ENCODE measurements at places on chromosomes 2 and 18.

DNA sequence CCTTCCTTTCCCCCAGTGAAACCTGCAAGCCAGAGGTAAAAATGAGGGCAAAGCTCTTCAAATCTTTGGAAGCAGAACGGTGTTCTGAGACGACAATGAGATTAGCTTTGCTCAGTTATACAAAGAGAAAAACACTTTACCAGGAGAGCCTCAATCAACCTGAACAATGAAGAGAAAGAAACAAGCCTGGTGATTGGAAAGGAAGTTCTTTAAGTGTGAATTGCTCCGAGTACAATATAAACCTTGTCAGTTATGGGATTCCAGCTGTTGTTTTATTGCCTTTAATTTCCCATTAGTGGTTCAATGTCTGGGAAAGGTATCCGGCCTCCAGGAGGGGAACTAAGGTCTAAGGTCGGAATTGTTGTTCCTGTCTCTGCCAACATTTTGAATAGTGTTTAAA, 901.6 kb downstream of the EPHA4 start:
- no peak for DNase-seq

GRCh38 chr2:100416935-100417710, at the start of gene CHST10:
TSS of gene CHST10 (minus strand) at chr2:100417668. CDS start at chr2:100406675, 10,993 bp downstream.
- peak; percentile 46 for DNase-seq

- no peak for DNase-seq
Measured at GRCh38 chr18:45662468-45662867, 47.2 kb downstream of the SLC14A2 start.

GRCh38 chr2:196314780-196315179, 143.4 kb upstream of the STK17B start:
- no peak for DNase-seq

DNA sequence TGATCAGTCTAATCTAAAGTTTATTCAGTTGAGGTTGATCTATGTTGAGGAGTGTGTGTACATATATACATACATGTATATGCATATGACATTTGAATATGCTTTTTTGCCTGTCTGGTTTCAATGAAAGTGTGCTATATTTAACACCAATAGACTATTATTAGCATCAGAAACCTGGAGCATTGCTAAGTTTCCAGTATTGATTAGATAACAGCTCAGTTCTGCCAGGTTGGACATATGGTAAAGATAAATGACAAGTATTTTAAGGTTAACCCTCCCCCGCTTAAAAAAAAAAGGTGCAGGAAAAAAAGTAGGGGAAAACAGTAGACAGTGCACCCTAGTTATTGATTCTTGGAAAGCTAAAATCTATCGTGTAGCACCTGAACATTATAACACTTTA, 19.4 kb downstream of the CREB1 start:
- DNase-seq: no peak

DNA sequence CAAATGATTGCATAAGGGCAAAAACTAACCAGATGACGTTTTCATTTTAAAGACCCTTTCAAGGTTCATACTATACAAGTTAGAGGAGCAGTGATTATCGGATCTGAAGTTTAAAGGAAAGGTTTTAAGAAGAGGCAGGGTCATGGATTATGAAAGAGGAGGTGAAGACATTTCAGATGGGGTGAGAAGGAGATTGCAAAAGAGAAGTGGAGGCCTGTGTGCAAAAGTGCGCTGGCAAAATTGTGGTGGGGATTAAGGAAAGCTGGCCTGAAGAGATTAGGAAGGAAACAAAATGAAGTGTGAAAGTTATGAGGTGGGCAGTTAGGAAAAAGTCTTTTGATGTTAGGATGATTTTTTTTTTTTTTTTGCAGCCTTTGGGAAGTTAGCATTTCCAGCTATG, 935.7 kb upstream of the FAM98A start:
- no peak for DNase-seq

GRCh38 chr2:77428946-77429345, 93.2 kb downstream of the LRRTM4 start:
- no peak for DNase-seq

DNA sequence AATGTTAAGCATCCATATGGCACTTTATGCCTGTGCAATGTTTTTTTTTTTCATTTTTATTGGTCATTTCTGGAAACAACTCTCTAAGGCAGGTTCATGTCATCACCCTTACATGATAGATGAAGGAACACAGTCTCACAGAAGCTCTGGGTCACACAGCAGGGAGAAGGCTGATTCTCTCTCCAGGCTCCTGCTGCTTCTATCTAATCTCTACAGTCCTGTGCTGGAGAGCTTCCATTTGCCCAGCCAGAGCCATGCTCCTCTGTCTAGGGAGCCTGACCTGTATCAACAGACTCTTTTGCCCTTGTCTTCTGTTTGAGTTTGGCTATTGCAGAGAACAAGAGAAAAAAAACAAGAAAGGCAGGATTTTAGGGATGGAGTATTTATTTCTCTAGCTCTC, 584.8 kb downstream of the MBD2 start:
- DNase-seq: no peak

DNA sequence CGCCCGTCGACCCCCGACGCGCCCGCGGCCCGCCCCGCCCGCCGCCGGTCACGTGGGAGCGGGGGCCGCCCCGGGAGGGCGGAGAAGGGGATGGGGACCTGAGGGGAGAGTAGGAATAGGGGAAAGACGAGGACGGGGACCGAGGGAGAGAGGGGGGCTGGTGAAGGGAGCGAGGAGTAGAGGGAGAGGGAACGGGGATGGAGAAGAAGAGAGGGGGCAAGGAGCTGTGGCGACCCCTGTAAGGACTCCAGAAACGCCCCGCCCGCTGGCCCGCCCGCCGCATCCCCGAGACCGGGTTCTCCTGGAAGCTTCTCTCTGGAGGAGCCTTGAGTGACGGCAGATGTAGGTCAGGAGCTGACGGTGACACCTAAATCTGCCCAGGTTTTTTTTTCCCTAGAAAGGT, 615 bp downstream of the ADNP2 start:
- peak; percentile 53 for DNase-seq

- no peak for DNase-seq
Measured at GRCh38 chr18:55893948-55894347, 306.0 kb upstream of the TCF4 start.

- no peak for DNase-seq
Measured at GRCh38 chr2:196257086-196257485, 85.7 kb upstream of the STK17B start.

DNA sequence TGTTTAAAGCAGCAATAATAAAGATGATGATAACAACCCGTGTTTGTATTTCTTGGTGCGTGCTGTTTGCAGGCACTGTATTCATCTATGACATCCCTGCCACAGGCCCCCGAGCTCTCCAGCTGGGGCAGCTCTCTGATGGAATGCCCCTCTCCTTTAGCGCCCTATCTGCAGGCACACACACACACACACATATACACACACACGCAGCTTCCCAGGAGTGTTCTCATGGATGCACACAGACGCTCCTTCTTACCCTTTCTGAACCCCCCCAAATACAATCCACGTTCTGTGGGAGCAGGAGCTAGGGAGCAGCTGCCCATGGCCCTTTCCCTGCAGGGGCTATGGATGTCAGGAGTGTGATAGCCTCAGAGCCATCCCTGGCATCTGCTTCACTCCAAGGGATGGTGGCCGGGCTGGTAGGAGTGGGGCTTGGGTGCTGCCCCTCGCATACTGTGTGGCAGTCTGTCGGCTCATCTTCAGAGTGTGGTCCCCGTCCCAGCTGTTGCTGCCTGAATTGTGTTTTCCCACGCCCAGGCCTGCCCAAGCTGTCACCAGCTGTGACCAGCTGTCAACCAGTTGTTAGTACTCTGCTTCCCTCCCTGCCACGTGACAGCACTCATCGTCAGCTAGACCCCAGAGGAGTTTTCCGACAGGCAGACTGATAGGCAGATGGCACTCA, 50.8 kb upstream of the MYCN start:
- DNase-seq: no peak

DNA sequence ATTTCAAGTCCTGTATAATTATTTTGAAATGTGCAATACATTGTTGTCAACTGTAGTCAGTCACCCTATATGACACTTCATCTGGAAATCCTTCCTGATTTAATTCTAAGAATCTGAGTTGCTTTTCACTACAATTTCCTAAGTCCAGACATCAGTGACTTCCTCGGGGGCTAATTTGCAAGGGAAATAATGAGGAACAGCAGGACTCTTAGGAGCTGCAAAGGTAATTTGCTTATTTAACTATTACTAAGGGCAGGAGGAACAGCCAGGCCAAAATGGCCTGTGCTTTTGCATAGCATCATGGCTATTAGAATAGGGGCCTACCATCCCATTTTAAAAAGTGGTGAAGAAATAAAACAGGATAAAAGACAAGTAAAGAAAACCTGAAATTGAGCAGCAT, 178.8 kb downstream of the MC4R start:
- no peak for DNase-seq

- DNase-seq: no peak
Measured at GRCh38 chr18:45894818-45895217, 69.3 kb downstream of the SIGLEC15 start.

DNA sequence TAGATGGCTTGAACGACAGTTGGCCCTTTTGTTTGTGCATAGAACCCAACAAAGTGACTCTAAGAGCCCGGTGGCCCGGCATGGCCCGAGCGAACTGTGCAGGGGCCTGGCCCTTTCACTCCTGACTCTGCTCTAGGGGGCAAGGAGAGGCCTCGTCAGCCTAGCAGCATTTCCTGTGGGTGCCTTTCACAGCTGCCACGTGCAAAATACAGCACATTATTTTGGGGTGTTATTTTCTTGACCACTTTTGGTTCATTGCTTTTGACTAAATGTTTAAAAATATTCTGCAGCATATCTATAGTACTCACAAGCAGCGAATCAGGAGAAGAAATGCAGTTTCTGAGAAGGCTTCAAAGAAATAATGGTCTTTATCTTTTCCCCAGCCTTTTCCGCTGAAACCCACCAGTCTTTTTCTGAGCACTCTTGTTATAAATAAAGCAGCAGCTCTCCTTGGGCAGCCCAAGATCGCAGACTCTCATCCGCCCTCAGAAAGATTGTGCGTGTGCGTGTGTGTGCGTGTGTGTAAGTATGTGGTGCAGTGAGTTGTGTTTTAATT, 31.3 kb downstream of the DGKD start:
- no peak for DNase-seq

- no peak for DNase-seq
Measured at GRCh38 chr2:189587780-189588179, 7.2 kb upstream of the SLC40A1 start.

DNA sequence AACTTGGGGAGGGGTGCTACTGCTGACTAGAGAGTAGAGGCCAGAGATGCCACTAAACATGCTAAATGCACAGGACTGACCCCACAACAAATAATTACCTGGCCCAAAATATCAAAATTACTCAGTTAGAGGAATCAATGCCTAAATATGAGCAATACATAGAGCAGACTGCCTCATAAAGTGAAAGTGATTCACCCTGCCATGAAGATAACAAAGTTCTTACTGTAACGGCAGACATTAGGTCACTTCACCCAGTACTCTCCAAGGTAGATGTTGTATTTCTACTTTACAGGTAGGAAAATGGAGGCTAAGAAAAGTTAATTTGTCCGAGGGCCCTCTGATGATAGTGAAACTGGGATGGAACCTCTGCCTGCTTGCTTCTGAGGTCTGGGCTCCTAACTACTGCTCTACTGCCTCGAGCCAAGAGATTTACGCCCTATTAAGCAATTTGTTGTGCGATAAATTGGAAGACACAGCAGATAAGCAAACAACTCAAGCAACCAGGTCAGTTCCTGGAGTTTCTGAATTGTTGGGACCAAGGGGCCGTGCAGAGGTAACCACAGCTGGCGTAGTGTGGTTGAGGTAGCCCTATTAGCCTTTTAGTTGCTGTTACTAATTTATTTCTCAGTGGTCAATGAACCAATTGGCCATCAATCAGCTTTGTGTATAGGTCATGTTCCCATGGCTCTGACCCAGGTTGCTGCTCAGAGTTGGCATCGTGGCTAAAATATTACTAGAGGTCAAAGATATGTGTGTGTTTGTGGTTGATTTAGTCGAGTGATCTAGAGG, 4.8 kb downstream of the DHRS9 start:
- no peak for DNase-seq

DNA sequence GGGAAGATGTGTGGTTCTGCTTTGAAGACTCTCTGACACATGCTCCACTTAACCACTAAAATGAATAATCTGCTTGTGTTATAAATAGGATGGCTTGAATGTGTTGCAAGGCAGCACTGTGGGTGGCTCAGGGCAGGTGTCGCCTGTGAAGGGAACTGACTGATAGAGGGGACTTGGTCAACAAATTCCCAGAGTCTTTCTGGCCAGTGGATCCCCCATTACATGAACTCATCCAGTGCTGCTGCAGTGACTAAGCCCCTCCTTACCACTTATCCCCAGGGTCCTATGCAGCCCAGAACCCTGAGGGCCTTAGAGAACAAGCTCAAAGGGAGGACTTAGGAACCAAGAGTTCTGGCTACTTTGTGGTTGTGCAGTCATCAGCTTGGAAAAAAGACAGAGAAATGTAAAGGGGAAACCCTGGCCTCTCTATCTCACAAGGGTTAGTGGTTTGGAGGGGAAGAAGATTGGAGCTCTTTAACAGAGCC, 226.2 kb upstream of the TNP1 start:
- no peak for DNase-seq

GRCh38 chr18:9696112-9696511, 12.0 kb upstream of the RAB31 start:
- no peak for DNase-seq

DNA sequence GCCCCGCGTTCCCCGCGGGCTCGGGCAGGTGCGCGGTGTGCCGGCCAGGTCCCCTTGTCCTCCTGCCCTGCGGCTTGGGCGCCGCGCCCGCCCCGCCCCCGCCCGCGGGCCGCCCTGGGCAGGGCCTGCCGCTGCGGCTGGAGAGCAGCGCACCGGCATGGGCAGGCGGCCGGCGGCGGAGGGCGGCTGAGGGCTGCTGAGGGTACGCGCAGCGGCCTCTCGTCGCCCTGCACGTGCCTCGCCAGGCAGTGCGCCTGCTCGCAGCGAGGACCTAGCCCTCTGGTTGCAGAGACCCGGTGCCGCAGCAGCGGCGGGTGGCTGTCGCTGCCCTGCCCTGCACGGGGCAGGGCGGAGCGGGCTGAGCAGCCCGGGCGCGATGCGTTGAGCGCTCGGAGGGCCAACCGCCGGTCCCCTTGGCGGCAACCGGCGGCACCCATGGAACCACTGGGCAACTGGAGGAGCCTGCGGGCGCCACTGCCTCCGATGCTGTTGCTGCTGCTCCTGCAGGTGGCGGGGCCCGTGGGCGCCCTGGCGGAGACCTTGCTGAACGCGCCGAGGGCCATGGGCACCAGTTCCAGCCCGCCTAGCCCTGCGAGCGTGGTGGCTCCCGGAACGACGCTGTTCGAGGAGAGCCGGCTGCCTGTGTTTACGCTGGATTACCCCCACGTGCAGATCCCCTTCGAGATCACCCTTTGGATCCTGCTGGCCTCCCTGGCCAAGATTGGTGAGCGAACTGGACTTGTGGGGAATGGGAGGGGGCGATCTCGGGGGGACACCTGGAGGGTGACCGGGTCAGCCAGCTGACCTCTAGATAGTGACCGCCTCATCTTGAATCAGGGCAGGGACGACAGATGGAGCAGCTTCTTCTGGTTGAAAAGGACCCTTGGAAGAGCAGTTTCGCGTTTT, at the start of gene SLC9A2:
Gene SLC9A2 (plus strand): TSS at position 140 of the 906 bp plus-strand sequence. CDS start 296 bp downstream, at position 436.
- peak; percentile 50 for DNase-seq

- no peak for DNase-seq
Measured at GRCh38 chr2:118737684-118738083, 109.8 kb downstream of the EN1 start.

GRCh38 chr2:229943770-229944449, 21.6 kb downstream of the FBXO36 start:
- DNase-seq: no peak

GRCh38 chr2:128374001-128374710, 55.5 kb upstream of the HS6ST1 start:
- DNase-seq: no peak

Measured in SW 1271 (cell line).